Activated naive CD4-positive, alpha-beta T cell treated with anti-CD3 and anti-CD28 coated beads, Interleukin-2, amount 50 U/mL, for 16 hours (primary cell): ENCODE measurements at places on chromosomes 3 and 15.

GRCh38 chr3:166462891-166463470 lies 625.8 kb upstream of the BCHE start:
- DNase-seq: no peak

DNA sequence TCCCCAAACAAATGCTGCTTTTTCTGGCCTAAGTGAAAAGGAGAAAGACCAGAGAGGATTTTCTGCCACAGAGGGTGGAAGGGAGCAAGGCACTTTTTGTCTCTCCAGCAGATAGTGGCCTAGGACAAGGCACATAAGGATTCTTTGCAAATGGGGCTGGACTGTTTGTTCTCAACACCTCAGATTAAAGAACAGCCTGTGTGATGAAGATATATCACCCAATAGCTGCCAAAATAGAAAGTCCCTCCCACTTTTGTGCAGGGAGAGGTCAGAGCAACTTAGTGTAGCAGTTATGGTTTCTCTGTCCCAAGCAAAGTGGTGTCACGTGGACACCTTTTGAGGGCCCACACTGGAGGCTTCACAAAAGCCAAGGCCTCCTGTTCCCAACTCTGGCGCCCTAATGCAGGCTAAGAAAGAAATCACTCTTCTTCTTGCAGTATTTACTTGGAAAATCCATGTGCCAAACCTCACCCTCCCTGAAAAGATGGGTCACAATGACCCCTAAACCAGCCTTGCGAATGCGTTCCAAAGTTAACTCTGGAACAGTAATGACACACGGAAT lies 84.9 kb downstream of the LRIG1 start:
- DNase-seq: no peak

DNA sequence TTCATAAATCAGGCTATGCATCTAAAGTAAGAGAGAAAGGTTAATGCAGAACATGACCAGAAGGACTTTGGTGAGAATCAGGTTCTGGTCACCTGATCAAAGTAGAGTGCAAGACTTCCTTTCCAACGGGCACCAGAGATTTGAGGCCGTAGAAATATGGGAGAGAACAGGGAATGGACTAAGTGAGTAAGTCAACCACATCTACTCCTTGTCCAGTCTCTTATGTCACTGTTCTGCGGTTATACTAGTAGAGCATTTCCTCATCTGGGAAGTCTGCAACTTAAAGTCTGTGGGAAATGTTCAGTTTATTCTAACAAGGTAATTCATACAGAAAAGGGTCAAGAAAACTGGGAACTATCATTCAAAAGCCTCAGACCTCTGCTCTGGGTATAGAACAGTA lies 232.8 kb downstream of the CPNE4 start:
- DNase-seq: no peak

GRCh38 chr15:64883997-64884511 lies 27.6 kb upstream of the ANKDD1A start:
- peak; percentile 83 for DNase-seq

- DNase-seq: peak; percentile 63
Observed at GRCh38 chr15:60590935-60591495, 112.1 kb upstream of the ICE2 start.

GRCh38 chr15:60520825-60521368 lies 42.0 kb upstream of the ICE2 start:
- peak; percentile 80 for DNase-seq

- no peak for DNase-seq
Observed at GRCh38 chr3:39205919-39206516, 13.6 kb upstream of the XIRP1 start.

- no peak for DNase-seq
Observed at GRCh38 chr3:99508191-99508590, 130.2 kb upstream of the COL8A1 start.
